ENCODE measurements at places on chromosomes 12 and 14.
A peak's percentile ranks its signal among the peaks of the same experiment; 100 is the strongest.

DNA sequence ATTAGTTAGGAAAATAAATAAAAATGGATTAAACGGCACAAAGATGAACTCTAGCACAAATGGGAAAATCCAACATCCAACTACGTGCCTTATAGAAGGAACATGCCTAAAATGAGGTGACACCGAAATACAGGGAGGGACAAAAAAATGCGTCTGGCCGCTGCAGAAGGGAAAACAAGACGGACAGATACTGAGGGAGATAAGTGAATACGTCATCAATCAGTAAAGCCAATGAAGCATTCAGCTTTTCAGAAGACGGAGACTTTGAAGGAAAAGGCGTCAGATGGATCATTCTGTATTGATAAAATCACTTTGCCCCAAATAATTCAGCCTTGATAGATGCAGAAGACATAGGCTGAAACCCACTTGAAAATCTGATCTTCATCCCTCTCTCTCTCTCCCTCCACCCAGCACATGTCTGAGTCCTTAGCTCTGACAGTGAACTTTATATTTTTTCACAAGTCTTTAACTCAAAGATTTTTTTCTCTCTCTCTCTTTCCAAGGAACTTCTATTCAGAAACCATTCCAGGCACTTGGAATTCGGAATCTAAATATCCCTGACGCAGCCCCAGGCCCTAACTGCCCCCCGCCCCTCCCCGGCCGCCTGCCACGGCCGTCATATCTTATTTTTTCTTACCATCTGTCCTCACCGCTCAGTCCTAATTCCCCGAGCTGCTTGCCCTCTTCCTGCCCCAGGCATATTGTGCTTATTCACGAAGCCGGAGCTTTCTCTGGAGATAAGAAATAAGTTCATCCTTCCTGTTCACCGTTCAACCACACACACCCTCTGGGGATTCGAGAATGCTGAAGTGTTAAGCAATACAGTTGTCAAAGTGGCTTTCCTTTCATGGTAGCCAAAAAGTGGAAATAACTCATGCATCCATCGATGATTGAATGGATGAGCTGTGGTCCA lies 35.5 kb upstream of the RFLNA start:
- no peak for DNase-seq

DNA sequence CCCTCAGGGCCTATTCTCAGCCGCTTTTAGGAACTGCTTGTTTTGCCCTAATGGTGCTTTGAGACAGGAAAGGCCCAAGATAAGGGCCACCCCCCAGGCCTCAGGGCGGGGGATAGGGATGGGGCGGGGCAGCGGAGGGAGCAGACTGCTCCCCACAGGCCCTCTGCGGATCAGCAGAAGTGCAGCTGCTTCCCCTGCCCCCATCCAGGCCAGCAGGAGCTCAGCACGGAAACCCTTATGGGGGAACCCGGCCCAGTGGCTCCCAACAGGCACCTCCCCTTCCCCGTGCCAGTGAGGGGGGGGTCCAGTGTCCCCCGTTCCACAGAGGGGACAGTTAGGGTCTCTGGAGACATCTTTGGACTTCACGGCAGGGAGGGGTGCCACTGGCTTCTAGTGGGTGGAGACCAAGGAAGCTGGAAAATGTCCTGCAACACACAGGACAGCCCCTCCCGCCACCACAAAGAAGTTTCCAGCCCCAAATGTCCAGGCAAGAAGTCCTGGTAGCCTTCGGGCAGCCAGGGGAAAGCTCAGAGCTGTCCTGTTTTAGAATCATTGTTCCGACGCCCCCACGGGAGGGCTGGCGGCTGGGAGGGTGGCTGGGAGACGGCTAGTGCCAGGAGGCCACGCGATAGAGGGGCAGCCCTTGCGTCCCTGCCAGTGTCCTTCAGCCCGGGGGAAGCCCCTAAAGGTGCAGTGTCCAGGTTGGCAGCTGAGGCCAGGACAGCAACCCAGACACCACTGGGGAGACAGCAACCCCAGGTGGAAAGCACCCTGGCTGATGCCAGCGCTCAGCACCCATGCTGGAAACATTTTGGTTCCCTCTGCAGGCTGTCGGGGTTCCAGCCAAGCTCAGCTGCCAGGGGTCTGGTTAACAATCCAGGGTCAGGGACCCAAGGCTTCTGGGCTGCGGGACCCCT lies 10.4 kb upstream of the GPR132 start:
- DNase-seq, result no peak

DNA sequence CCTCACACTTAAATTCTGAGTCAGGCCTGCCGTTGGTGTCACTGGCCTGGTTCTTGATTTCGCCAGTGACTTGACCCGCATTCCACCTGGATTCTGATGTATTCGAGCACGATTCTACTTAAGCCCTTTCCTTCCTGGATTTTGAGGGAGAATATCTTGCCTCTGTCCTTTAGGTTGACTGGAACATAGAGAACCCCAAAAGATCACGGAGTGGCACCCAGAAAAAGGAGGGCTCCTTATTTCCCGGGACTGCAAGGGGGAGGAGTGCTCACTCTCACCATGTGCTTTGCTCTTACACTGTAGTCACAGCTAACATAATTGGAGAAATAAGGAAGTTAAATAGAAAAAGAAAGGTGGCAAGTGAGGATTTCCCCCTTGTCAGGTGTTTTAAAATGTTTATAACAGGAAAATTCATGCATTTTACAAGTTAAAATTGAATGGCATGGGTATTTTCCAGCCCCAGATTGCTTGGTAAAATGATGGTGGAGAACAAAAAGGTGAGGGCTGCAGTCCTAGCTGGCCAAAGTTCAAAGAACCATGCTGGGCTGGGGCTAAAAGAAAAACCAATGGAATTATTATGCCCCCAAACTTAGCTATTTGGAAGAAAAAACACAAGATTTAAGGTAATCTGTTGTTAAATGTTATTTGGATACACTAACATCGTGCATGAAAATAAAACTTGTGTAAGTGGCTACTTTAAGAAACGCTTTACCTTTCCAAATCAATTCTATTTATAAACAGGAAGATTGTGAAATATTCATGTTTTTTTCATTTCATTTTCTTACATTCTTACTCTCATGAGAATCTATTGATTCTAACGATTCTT lies 8.9 kb downstream of the FOXA1 start:
- DNase-seq, result no peak

DNA sequence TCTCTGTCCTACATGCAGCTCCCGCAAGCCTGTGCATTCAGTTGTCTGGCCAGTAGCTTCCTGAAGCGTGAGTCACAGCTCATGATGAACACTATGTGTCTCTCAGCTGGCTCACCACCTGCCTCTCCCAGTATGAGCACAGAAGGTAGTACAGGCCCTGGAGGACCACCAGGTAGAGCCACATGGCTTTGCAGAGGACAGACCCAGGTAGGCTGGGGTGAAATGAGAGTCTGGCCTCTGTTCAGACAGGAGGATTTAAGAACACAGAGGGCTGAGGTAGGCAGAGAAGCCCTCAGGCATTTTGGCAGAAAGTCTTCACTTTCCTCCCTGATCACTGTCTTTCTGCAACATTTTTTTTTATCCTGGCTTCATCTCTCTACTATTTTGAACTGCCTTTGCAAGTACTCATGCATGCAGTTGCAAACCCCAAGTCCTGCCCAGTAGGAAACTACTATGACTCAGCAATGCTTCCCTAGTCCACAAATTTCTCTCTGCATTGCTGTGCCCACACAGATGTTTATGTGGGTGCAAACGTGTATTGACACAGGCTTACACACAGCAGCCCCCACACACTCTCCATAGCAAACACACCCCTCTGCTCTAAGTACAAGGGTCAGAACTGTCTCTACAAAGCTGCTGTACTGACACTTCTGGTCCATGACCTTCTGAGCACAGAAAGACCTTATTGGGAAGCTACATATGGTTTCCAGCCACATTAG lies 7.2 kb upstream of the SDR9C7 start:
- DNase-seq, result peak; percentile 31

GRCh38 chr14:25953532-25954139 lies 644.2 kb downstream of the NOVA1 start:
- no peak for DNase-seq

DNA sequence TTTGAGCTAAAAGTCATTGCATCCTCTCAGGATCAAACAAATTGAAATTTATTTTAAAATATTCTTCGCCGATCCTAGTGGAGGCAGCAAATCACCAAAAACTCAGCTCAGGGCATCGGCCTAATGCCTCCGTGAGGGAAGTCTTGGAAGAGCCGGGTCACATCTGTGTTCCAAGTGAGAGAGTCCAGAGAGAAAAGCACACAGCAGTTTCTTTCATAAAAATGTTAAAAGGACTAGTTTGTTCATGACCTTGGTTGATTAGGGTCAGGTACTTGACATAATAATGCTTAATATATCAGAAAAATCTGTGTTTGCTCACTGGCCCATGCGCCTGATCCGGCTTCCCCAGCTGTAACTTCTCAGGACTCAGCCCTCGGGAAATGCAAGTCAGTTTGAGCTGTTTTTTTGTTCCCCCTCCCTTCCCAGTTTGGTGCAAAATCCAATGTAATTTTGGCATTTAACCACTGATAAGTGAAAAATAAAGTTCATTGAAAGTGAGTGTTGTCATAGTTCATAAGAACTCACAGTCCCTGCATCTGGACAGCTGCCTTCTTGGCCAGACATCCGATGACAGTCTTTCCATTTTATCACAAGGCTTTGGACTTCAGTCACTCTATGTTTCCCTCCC lies 161.7 kb downstream of the CAND1 start:
- no peak for DNase-seq

GRCh38 chr12:126069549-126070165 lies 1004.4 kb downstream of the AACS start:
- DNase-seq, result peak; percentile 19

GRCh38 chr12:43069768-43070221 lies 480.2 kb upstream of the PRICKLE1 start:
- DNase-seq, result no peak

DNA sequence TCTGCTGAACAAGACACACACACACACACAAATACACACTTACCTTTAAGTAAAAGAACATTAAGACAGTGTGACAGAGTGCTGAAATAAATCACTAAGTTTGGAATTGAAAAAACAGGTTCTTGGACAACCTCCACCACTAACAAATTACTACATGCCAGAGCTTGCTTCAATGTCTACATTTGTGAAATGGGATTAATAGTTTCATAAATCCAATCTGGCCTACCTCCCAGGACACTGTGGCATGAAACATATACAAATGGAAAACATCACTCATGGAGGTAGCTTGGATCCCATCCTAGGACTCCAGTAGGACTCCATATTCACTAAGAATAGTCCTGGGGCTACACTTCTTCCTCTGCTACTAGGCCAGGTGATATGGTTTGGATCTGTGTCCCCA lies 8.2 kb upstream of the CCDC60 start:
- DNase-seq, result no peak

DNA sequence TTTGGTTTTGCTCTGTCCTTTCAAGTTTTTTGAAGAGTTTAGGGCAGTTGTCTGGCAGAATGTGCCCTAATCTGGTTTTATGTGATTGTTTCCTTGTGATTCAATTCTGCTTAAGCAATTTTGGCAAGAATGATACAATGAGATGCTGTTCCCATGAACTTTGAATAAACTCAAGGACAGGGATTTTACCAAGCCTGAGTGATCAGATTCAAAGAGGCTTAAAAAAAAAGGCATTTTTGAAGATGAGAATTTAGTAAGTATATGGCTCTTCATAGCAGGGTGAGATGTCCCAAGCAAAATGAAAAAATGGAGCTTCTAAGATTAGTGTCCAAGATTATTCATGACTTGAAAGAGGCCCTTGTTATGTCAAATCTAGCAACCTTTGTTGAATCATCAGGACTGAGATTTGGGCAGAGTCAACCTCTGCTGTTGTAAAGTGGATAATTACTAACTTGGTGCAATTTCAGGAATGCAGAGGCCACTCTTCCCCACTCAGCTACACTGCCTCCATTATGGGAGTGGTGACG lies 180.6 kb upstream of the NUDT4 start:
- no peak for DNase-seq

DNA sequence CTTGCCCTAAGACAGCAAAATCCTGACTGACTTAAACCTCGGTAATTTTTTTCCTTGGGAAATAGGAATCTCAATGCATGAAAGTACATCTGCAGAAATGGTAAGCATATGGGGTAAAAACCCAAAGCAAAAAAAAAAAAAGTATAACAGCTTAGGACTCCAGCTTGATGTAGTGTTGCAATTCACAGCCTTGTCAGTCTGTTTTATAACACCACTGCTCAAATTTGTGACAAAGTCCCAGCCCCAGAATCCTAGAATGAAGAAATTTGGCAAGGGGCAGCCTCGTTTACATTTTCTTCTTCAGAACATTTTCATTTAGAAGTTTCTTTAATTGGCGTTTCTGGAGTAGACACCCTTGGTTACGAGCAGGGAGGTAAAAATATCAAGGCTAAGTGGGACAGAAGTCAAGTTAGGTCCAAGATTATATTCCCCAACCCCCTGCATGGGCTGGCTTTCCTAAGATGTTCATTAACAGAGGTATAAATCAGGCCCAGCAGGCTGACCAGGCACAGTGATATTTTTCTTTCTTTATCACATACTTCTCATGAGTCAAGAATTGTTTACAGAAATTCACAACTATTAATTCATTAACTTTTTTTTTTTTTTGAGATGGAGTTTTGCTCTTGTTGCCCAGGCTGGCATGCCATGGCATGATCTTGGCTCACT lies 424.0 kb downstream of the RMST start:
- DNase-seq, result no peak

- DNase-seq, result peak; percentile 57
Observed at GRCh38 chr14:93970585-93970964, 5.8 kb downstream of the ASB2 start.

Measured in T-helper 1 cell (primary cell).